DMS 273 treated with DMSO at 0.1 percent for 48 hours (cell line): ENCODE measurements at places on chromosomes 13 and 19.

- no peak for DNase-seq
Observed at GRCh38 chr19:43594081-43594697, 1.7 kb downstream of the IRGQ start.

GRCh38 chr13:39485314-39485700, 117.7 kb downstream of the LHFPL6 start:
- DNase-seq, result no peak

- no peak for DNase-seq
Observed at GRCh38 chr13:112928020-112928971, 40.7 kb upstream of the MCF2L start.

GRCh38 chr13:42022796-42023493, 25.5 kb upstream of the DGKH start:
- DNase-seq, result no peak

- DNase-seq, result no peak
Observed at GRCh38 chr19:13537454-13537853, 31.2 kb upstream of the CACNA1A start.

- DNase-seq, result no peak
Observed at GRCh38 chr19:5354403-5354802, 13.8 kb upstream of the PTPRS start.

DNA sequence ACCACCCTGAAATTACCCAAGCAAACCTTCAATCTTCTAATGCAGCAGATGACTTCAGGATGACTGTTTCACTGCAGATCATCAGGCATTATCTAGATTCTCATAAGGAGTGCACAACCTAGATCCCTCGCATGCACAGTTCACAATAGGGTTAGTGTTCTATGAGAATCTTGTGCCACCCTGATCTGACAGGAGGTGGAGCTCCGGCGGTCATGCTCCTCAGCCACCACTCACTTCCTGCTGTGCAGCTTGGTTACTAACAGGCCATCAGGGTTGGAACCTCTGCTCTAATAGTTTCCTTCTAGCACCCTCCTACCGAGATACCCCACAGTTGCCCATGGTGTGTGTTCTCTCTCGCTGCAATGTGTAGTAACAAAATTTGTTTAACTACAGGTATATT, 442.8 kb downstream of the FGF14 start:
- DNase-seq, result no peak

DNA sequence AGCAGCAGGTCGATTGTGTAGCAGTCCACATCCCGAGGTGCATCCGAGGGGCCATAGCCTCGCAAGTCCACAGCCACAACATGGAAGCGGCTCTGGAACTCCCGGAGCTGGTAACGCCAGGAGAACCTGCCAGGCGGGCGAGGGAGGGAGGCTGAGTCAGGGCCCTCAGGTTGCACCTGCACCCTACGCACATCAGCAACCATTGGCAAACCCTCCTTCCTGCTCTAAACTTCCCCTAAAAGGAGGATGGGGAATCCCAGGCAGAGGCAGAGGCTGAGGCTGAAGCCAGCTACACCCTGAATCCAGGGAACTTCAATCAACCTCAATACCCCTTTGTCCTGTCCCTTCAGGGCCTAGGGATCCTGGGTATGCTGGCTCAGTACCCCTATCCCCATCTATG, 977 bp downstream of the EPHX3 start:
- DNase-seq, result no peak

DNA sequence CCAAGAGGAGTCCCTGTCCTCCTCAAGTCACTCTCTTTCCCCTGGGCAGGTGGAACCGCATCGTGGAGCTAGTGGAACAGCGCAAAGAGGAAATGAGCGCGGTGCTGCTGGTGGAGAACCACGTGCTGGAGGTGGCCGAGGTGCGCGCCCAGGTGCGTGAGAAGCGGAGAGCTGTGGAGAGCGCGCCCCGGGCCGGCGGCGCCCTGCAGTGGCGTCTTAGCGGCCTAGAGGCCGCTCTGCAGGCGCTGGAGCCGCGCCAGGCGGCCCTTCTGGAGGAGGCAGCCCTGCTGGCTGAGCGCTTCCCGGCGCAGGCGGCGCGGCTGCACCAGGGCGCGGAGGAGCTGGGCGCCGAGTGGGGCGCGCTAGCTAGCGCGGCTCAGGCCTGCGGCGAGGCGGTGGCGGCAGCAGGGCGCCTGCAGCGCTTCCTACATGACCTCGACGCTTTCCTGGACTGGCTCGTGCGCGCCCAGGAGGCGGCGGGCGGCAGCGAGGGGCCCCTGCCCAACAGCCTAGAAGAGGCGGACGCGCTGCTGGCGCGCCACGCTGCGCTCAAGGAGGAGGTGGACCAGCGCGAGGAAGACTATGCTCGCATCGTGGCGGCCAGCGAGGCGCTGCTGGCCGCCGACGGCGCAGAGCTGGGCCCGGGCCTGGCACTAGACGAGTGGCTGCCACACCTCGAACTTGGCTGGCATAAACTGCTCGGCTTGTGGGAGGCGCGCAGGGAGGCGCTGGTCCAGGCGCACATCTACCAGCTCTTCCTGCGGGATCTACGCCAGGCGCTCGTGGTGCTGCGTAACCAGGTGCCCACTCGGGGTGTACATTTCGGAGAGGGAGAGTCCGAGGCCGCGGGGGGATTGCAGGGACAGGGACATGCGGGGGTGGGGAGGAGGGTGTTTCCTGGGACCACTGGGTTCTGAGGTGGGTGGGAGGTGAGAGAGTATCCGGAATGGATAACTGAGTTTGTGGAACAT, 52.8 kb downstream of the SPTBN4 start:
- peak; percentile 39 for DNase-seq

DNA sequence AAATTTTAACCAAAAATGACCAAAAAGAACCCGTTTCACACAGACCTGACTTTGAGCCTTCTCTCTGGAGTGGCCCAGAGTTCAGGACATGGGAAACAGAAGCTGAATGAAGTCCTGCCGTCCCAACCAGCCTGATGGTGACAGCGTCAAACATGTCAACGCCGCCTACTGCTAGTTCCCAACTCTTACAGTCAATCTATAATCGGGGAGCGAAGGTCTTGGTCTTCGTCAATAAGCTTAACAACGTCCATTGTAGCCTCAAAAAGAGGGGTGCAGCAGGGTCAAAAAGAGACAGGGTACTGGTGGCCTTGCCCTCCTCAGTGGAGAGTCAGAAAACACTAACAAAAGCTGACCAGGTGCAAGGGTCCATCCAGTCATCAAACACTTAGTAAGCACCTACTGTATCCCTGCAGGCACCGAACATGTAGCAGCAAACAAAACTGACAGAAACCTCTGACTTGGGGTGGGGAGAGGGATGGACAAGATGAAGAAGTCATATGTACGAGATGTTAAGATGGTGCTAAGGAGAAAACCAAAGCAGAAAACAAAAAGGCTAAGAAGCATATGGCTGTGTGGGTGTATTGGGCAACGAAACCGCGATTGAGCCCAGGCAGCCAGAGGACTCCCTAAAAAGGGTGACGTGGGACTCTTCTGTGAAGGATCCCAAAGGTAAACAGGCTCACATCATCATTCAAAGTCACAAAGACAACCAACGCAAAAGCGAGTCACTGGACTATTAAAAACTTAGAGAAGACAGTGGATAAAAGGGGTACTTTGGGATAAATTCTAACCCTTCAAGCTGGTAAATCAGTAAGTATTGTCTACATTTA, 12.0 kb downstream of the MLLT1 start:
- no peak for DNase-seq

- DNase-seq, result no peak
Observed at GRCh38 chr13:105319875-105320274, 1215.6 kb downstream of the EFNB2 start.
